ENCODE measurements at places on chromosomes 2 and 18. TPM values are rescaled to one million over a fixed set of nuclear protein-coding genes. Genes with fewer than 3 reads are reported as not detected.

- DNase-seq, result no peak
These were observed 40.0 kb upstream of the ITGA6 start for GRCh38 chr2:172387361-172387760.

PGAP1 gene
- total RNA-seq, result 9.6 TPM

DNA sequence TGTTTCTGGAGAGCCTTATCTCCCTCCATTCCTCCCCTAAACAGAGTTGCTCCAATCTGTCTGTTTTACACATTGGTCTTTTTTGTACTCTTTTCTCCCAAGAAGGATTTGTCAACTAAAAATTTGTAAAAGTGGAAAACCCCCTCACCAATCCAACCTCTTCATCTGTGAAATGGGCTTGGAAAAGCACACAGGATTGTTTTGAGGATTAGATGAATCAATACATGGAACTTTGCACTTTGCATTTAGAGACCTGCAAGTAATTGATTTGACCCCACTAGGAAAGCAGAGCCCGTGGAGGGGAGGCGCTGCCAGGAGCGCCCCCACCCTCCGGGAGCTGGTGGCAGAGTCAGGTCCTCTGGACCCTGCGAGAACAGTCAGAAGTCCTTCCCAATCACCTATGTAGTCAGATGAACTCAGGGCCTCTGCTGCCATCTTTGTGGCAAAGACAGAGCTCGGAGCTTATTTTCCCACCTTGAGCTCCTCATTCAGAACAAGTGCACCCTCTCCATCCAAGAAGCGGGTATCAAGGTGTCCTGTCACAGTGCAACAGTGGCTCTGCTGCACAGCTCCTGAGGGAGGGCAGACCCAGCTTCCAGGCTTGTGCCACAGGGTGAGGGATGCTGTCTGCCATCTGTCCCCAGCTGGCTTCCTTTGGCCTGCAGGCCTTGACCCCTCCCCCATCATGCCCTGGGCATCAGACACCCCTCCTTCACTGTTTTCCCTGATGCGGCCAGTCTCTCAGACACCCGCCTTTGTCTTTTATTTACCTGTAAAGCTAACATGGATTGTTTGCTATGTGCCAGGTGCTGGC, 1.7 kb upstream of the TMEM185B start:
- DNase-seq, result peak; percentile 11

DNA sequence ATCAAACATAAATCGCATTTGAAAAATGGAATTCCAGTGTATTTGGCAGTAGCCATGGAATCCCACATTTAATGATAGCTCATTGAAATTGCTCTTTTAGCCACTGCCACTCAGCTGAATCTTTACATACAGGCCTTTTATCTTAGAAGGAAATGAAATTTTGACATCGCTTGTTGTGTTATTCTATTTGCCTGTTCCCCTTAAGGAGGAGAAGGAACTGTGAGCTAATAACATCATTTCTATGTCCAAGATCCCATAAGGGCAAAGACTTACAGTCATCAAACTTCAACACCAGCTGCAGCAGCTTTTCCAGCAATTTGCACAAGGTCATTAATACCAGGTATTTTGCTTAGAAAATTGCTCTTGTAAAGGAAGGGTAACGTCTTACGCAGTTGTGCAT, 6.0 kb upstream of the PDCL3 start:
- DNase-seq, result no peak

DNA sequence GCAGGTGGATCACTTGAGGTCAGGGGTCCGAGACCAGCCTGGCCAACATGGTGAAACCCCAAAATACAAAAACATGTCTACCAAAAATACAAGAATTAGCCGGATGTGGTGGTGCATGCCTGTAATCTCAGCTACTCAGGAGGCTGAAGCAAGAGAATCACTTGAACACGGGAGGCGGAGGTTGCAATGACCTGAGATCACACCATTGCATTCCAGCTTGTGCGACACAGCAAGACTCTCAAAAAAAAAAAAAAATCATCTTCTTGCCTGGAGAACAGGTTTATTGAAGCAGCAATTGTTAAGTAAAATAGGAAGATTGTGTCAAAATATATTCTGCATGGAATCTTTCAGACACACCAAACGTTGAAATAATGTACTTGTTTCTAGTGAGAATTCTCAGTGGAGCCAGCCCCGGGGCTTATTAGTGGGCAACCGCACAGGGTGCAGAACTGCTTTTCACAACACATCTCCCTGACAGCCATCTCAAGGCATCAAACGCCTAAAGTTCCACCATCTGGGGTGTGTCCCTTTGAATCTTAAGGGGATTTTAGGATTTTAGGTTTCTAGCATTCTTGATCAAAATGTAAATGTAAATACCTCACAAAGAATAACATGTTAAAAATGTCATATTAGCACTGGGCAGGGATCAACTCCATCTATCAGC, 28.6 kb upstream of the PPP4R1 start:
- DNase-seq, result no peak

DNA sequence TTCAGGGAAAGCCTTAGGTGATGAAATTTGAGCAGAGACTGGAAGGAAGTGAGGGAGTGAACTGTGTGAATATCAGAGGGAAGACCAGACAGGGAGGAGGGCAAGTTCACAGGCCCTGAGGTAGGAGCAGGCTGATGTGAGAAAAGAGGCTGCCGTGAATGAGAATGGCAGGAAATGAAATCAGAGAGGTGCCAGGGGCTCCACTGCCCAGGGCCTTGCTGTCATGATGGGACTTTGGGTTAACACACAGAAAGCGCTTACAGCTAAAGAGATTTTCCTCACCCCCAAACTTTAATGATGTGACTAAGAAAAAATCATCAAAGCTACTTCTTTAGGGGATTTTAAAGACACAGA, 53.8 kb downstream of the MARCHF4 start:
- DNase-seq, result no peak

- DNase-seq, result no peak
These were observed 28.0 kb upstream of the LMAN1 start for GRCh38 chr18:59386909-59387686.

DNA sequence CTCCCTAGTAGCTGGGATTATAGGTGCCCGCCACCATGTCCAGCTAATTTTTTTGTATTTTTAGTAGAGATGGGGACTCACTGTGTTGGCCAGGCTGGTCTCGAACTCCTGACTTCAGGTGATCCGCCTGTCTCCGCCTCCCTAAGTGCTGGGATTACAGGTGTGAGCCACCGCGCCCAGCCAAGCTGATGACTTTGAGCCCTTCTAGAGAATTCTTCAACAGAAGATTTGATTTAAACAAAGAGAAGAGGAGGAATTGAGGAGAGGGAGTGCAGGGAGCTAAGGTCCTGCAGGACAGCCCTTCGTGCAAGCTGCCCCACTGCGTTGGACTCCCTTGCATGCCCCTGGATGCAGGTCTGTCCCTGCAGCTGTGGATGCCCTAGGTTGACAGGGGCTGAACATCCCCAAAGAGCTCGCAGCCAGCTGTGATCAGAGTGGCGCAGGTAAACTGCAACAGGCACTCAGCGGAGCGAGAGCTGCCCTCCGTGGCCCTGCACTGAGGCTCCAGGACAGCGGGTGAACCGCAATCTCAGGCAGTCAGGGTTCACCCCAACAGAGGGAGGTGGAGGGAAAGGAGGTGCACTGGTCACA, 13.7 kb downstream of the ADRA2B start:
- peak; percentile 62 for DNase-seq

Measured in aorta (tissue), 5 donors.